ENCODE measurements at places on chromosomes 12 and 14.

GRCh38 chr12:112965643-112966042 lies 12.7 kb upstream of the OAS2 start:
- no peak for DNase-seq

- peak; percentile 72 for DNase-seq
Observed at GRCh38 chr12:64890873-64891468, 66.5 kb downstream of the TBC1D30 start.

- DNase-seq, result peak; percentile 88
Observed at GRCh38 chr12:53974084-53975063, at the start of gene HOTAIR. HOTAIR (minus strand) TSS chr12:53974954.

DNA sequence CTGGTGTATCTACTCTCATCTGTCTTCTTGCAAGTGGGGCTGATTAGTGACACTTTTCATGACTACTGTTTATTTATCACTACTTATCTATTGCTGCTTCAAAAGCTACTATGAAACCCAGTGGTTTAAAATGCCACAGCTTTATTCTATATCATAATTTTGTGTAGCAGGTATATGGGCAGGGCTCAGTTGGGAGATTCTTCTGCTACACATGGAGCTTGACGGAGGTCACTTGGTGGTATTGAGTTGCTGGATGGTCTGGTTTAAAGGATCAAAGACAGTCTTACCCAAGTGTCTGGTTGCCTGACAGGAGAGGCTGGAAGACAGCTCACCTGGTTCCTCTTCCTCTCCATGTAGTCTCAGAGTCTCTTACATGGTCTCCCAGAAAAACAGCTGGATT lies 222.7 kb downstream of the TMEM132D start:
- DNase-seq, result no peak

- DNase-seq, result no peak
Observed at GRCh38 chr14:101109347-101109638, 205.8 kb upstream of the RTL1 start.
